ENCODE measurements at places on chromosomes 4 and X.

DNA sequence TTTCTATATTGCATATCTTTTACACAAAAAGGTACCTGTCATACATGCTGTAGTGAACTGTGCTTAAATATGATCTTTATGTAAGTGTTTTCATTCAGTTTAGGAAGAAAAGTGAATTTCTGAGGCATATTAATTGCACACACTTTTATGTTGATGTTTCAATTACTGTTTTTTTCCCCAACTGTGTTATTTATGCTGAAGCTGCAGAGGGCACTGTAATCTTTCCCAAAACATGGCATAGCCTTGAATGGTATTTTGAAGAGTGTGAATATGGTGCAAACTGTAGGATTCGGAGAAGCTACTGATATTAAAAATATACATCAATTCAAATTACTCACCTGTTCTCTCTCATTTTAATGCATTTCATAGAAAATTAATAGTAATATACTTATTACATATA lies 6.0 kb upstream of the CENPE start:
- no peak for DNase-seq

DNA sequence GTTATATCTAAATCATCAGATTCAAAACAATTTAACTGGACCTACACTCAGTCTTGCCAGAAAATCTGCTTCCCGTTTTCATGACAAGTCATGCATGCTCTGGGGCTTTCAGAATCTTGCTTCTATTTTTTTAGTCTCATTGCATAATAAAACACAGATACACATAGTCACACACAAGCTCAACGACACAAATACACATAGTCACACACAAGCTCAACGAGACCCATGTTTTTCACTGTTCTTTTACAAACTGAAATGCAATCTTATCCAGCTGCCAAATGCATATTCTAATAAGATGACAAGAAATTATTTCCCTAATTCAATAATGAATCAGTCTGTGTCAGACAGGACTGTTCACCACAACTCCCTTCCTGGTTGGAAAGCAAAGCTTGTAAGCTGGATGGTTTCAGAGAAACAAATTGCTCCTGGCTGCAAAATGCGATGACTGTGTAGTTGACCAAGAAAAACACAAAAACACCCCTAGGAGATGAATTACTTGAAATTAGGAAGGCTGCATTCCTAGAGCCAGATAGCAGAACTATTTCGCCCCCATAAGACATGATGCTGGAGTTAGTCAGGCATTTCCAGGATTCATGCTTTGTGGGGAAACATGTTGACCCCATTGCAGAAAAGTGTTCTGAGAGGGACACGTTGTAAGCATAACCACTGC lies 208.7 kb downstream of the CHIC2 start:
- no peak for DNase-seq

- no peak for DNase-seq
Measured at GRCh38 chr4:61332693-61333092, 132.6 kb downstream of the ADGRL3 start.

- DNase-seq = peak; percentile 13
Measured at GRCh38 chrX:133190877-133191738, 27.0 kb downstream of the TFDP3 start.

DNA sequence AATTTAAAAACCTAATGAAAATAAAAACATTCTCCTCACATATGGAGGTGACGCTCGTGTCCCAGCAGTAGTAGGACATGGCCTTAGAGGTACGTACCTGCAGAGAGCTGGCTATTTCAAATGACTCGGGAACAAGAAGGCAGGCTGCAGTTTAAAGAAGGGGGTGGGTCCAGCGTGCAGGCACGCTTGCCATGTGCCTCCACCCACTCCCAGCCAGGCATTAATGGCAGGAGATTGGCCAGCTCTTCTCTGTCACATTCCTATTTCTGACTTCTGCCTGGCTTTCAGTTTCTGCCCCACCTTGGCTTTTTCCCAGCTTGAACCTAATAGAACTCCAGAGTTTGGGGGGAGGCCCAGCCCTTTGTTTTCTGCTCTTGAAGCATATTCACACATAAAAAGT lies 17.2 kb downstream of the PDHA1 start:
- no peak for DNase-seq

- DNase-seq = no peak
Measured at GRCh38 chrX:12997906-12998687, 23.2 kb downstream of the TMSB4X start.

GRCh38 chr4:87243426-87244053 lies 23.1 kb upstream of the KLHL8 start:
- DNase-seq = no peak

- DNase-seq = no peak
Measured at GRCh38 chrX:74431797-74432196, 10.5 kb downstream of the SLC16A2 start.

DNA sequence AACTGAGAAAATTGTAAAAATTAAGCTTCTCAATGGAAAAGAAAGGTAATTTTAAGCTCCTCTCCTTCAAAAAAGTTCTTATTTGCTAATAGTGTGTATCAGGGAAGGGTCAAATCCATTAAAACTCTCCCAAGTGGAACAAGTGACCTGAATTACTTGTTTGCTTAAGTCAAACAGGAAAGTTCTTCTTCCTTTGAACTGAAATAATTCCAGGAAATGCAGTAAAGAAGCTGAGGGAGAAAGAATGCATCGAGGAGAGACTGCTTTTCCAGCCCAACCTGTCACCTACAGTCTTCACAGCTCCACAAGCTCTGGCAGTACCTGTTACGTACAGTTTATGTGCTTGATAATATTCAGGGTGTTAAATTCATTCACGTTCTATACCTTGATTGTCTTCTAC lies 131.1 kb downstream of the KLHL8 start:
- no peak for DNase-seq

GRCh38 chrX:45584717-45585116 lies 384.0 kb upstream of the DIPK2B start:
- DNase-seq = no peak
